NCI-H460 (cell line): ENCODE measurements at places on chromosomes 7 and 10. TPM values are rescaled to one million over a fixed set of nuclear protein-coding genes. Genes with fewer than 3 reads are reported as not detected.

DNA sequence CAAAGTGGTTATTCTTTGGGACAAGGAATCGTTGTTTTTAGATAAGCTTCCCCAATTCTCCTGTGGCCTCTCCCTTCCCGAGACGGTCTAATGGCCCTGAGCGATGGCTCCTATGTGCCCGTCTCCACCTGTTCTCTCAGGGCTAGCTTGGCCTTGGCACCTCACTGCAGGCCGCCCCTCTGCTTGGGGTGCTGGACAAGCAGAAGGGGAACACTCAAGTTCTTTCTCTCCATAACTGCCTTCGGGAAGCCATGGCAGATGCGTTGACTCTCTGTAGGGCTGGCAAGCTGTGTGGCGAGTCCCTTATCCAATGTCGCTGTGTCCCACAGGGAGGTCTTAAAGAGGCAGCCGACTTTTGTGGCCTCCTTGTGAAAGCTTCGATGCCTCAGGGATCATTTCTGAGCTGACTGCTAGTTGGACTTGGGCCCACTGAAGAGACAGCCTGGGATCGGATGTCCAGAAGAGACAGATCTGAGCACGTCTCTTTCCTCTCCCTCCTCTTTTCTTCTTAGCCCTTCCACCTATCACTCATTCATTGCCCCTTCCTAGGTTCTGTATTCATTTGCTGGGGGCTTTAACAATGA is 70.8 kb downstream of the GRK5 start:
- DNase-seq, result no peak

OR2A1 gene
- not detected in 2 replicates for total RNA-seq

GRCh38 chr7:116240024-116240668 is 29.8 kb downstream of the TES start:
- DNase-seq, result no peak

CBLL1 gene
- 41.1 and 41.4 TPM in 2 replicates for total RNA-seq

KCNIP2 gene
- total RNA-seq, result 2.0 TPM in 2 replicates

DNA sequence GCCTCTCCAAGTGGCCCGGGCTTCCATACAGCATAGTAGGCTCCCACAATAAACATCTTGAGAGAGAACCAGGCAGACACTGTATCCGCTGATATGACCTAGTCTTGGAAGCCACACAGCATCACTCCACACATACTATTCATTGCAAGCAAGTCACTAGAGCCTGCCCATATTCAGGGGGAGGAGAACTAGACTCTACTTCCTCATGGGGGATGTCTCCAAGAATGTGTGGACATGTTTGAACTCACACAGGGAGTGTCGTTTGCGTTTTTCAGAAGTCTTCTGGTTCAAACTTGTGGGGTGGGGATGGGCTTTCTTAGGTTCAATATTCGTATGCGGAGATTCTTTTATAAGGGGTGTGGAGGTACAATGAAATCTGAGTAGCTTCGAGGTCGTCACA is 232.6 kb upstream of the HABP2 start:
- DNase-seq, result no peak

GRCh38 chr10:131021969-131022368 is 289.6 kb downstream of the TCERG1L start:
- no peak for DNase-seq

TMEM196 gene
- not detected in 2 replicates for total RNA-seq

DNAJB9 gene
- 18.0 and 24.1 TPM in 2 replicates for total RNA-seq

DNA sequence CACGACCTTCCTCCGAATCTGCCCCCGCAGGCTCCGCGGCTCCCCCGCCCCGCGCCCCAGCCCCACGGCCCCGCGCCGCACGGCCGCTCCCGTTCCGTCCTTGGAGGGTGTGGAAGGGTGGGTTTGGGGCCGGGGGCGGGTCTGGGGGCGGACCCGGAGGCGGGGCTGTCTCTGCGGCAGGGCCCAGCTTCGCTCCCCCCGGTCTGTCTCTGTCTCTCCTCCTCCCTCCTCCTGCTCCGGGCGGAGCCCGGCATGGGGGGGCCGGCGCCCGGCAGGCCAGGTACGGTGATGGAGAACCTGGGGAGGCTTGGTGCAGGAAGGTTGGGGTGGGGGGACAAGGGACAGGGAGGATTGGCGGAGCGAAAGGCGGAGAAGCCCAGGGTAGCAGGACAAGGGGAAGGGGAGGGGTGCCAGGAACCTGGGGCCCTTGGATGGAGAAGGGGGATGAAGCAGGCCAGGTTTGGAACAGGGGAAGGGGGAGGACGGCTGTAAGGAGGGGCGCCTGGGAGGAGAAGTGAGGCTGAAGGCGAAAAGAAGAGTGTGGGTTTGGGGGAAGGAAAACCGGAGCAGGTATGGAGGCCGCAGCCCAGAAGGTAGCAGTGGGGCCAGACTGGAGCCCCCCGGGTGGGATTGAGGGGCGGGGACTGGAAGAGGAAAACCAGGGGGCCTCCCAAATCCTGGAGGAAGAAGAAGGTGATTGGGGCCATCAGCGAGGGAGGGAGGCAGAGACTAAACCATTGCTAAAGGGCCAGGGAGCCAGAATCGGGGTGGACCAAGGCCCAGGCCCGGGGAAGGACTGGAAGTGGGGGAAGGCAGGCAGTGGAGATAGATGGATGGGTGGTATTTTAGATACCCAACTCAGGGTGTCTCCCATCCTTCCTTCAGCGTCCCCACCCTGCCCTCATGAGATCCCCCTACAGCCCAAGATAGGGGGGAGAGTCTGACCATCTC is at the start of gene NYAP1:
Gene NYAP1 (plus strand): TSS at position 206 of the 951 bp plus-strand sequence. CDS start 1,385 bp downstream, outside the sequence.
- no peak for DNase-seq

IQUB gene
- total RNA-seq, result 0.30 and 0.43 TPM in 2 replicates

GRCh38 chr7:38842746-38843145 is 66.2 kb downstream of the VPS41 start:
- no peak for DNase-seq

- DNase-seq, result no peak
Observed at GRCh38 chr10:44047361-44047760, 337.5 kb downstream of the CXCL12 start.

DNA sequence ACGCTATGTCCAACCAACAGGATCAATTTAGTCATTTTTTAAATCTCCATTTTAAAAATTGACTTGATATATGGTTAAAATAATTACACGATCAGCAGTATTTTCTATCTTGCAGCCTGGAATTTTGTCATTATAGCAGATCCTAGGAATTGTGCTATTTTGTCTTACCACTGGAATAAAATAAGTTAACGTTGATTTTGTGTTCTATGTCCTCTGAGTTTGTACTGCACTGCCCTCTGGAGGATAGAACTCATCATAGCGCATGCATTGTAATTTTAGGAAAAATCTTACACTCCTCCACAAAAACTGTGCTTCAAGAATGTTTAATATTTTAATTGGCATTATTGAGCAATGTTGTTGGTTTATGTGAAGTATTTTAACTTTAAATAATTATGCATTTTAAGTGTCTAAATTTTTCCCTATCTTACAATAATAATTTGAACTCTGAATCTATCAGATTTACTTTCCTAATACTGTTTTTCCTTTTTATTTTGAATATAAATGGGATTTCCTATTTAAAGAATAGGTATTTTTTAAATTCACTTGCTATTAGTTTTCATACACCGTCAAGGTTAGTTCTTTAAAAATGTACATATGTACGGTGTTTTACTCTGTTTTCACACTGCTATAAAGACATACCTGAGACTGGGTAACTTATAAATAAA is 220.1 kb downstream of the PPP1R3A start:
- peak; percentile 26 for DNase-seq

GRCh38 chr10:133058331-133059092 is 29.2 kb upstream of the ADGRA1 start:
- no peak for DNase-seq

PDZD7 gene
- total RNA-seq, result 0.52 and 0.55 TPM in 2 replicates

DNA sequence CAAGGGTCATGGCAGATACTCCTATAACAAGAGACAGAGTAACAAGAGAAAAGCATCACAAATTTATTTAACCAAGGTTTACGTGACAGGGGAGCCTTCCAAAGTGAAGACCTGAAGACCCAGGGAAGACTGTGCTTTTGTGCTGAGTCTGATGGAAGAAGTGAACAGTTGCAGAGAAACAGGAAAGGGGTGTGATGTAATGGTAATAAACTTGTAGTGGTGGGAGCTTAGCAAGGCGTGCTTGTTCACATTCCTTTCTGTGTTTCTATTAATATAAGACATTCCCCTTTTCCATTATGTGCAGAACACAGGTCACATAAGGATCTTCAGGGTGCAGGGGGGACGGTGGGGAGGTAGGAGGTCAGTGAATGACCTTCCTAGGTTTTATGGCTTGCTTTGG is 25.5 kb upstream of the C10orf67 start:
- no peak for DNase-seq

TMEM120A gene
- total RNA-seq, result 11.5 and 15.3 TPM in 2 replicates

- no peak for DNase-seq
Observed at GRCh38 chr7:67644151-67644550, 647.5 kb downstream of the TYW1 start.

DNA sequence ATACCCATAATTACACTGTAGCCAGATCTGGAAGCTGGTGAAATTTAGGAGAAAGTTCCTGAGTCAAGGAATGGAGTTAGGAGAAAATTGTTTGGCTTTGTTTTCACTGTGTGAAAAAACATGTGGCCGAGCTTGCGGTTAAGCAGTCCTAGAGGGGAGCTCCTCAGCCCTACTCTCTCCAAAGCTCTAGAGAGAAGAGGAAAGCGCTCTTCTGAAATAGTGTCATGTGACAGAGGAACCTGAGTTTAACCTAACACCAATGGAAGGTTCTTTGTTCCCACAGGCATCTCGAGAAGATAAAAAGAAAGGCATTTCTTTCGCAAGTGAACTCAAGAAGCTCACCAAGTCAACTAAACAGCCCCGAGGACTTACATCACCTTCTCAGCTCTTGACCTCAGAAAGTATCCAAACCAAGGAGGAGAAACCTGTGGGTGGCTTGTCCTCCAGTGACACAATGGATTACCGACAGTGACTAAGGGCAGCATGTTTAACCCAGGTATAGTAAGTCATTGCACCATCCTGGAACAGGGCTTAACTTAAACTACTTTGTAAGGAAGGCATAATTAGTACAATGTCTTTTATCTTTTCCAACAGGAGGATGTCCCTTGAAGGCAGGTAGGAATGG is 38.0 kb downstream of the NOC3L start:
- no peak for DNase-seq

LIPM gene
- total RNA-seq, result not detected in 2 replicates

GRCh38 chr7:146397141-146397540 is 280.5 kb downstream of the CNTNAP2 start:
- DNase-seq, result no peak

- DNase-seq, result no peak
Observed at GRCh38 chr7:12370249-12370648, 33.4 kb downstream of the VWDE start.

GRCh38 chr7:117270371-117270770 is 52.5 kb downstream of the WNT2 start:
- no peak for DNase-seq

GRCh38 chr10:2938869-2939268 is 128.5 kb upstream of the PFKP start:
- no peak for DNase-seq

- DNase-seq, result no peak
Observed at GRCh38 chr10:126902157-126902556, 3.1 kb upstream of the DOCK1 start.

POM121C gene
- total RNA-seq, result 8.8 and 10.0 TPM in 2 replicates

NPC1L1 gene
- total RNA-seq, result 0.09 TPM in 1 of 2 replicates, not detected in the other

GRCh38 chr7:157712666-157713235 is 375.9 kb downstream of the DNAJB6 start:
- no peak for DNase-seq

HTR5A gene
- total RNA-seq, result not detected in 2 replicates

DNA sequence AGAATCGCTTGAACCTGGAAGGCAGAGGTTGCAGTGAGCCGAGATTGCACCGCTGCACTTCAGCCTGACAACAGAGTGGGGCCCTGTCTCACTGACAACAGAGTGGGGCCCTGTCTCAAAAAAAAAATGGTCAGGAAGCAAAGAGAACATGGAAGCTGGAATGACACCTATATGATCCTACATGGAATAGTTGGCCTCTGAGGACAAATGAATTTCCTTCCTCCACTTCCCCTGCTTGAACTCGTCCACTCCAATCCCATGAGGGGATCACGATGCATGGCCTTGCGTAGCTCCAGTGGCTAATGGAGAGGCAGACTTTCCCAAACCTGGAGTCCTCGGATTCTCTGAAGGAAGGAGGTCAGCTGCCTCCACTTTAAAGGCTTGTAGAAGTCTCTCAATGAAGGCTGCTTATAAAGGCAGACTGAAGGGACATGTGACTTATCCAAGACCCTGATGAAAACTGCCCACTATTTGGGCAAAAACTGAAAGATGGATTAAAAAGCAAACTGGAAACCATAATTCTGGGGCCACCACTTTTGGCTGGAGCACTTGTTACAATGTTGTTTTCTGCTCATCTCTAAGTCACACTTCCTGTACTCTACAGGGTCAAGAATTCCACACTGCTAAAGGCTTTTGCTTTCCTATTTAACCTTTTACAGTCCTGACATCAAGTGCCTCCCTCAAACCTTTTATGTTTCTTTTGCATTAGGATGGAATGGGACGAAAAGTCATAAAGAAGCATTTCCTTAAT is 214.6 kb downstream of the PRPF18 start:
- DNase-seq, result no peak

PARP12 gene
- total RNA-seq, result 23.4 and 25.6 TPM in 2 replicates

DNA sequence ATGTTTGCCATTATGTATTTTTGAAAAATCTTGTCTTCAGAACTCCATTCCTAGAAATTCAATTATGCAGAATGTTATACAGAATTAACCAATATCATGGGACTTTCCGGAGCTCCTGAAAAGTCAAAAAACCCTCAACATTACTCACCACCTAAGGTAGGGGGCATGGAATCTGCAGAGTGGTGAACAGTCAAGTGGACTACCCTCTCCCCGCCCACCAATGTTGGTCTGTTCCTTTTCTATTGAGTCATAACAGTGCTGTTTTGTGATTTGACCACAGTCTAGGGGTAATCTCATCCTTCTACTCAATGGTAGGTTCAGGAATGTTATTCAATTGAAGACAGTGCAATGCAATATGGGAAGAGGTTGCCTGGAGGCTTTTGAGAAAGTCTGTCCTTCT is 130.5 kb upstream of the HABP2 start:
- DNase-seq, result no peak

ZNF746 gene
- 22.7 and 23.4 TPM in 2 replicates for total RNA-seq

DNA sequence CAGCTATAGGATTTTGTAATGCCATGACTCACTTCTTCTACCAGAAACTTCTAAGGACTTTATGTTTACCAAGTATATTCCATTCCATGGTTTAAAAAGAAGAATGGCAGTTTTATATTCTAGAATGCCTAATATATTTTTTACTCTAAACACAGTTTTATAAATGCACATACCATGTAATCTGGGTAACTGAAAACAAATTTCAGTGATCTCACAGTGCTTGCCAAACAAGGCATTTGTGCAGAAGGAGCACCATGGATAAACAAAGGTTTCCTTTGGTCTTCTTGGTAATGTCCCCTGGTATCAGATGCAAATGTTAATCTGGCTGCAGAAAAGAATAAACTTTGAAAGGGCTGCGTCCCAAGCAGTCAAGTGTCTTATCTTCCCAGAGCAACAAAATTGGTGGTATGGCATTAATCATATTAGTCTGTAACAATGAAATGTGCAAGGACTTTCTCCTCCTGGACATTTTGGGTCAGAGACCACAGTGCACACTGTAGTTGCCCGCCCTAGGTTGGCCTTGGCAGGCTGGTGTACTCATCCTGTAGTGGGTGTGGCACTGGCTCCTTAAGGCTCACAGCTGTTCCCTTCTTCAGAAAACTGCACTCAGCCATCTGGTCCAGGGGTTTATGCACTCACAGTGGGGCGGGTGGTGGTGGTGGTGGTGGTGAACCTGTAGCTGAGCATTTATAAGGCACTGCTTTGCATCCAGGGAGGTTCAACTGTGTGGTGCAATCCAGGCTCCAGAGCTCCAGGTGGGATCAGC is 56.7 kb downstream of the LAMB4 start:
- DNase-seq, result no peak

GRCh38 chr7:54877683-54878082 is 118.7 kb upstream of the SEC61G start:
- no peak for DNase-seq

- no peak for DNase-seq
Observed at GRCh38 chr10:79165070-79165778, 96.5 kb downstream of the ZMIZ1 start.
